Activated gamma-delta T cell treated with Interleukin-2 at 50 U/mL for 16 hours (primary cell): ENCODE measurements at places on chromosomes 5 and 9.

GRCh38 chr9:18834740-18835361 lies 198.2 kb downstream of the SAXO1 start:
- DNase-seq: no peak

- DNase-seq: no peak
These were observed 13.5 kb downstream of the CFAP90 start for GRCh38 chr5:7837403-7837802.

GRCh38 chr9:121609822-121610637 lies 41.4 kb upstream of the DAB2IP start:
- no peak for DNase-seq

DNA sequence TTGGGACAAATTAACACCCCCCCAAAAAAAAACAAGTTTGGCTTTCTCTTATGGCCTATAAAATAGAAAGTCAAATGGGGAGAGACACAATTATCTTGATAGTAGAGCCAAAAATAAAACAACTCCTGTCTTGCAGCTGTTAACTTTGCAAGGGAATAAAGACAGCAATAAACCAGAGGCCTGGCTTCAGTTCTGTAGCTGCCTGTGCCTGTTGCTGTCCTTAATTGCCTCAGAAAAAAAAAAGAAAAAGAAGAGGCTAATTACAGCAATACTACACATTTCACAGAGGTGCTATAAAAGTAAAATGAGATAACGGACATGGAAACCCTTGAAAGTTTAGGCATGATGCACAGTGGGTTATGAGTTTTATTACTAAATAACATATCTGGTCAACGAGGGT lies 170.7 kb upstream of the IRX1 start:
- DNase-seq: no peak

DNA sequence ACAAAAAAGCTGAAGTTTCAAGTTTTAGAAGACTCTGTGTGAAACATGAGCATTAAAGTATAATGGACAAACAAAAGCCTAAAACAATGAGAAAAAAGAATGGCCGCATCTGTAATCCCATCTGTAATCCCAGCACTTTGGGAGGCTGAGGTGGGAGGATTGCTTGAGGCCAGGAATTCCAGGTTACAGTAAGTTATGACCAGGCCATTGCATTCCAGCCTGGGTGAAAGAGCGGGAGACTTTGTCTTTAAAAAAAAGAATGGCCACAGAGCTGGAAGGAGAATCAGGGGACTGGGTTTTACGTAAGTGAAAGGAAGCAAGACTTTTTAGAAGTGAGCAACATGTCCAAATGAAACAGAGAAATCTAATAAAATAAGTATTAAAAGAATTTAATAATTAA lies 2.6 kb upstream of the ATG10 start:
- no peak for DNase-seq

DNA sequence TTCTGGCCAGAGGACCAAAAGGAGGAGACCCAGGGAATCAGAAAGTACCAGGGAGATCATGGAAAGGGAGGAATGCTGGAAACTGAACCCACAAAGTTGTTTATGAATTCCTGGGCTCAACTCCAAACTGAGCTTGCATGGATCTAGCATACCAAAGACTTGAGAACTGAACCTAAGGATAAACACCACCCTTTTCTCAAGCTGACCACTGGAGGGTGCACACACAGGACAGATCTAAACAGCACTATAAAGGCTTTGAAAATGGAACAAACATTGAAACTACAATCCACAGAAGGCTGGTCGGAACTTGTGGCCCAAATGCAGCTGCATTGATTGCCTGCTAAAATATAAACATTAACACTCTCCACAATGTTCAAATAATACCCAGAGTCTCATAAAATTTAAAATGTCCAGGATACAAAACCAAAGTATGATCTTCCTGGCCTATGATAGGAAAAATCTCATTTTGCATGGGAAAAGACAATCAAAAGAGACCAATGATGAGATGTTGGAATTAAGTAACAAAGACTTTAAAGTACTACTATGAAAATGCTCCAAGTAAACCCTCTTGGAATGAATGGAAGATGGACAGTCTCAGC lies 15.6 kb upstream of the IRF1 start:
- DNase-seq: no peak

GRCh38 chr5:31329715-31330114 lies 136.2 kb downstream of the CDH6 start:
- no peak for DNase-seq

DNA sequence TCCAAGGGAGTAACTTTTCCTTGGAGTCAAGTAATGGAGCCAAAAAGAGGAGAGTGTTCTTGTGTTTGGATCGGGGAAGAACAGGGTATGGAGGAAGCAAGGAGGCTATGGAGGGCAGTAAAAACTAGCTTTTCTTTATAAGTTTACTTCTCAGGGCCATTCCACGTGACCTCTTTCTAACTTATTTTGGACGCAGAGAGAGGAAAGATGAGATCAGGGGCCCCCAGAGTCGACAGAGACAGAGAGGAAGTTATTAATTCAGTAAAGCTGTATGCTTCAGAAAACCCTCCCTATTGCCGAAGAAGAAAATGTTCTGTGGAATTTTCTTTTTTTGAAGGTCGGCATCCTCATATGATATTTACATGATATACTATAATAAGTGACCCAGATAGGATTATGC lies 233.8 kb upstream of the MPDZ start:
- no peak for DNase-seq

DNA sequence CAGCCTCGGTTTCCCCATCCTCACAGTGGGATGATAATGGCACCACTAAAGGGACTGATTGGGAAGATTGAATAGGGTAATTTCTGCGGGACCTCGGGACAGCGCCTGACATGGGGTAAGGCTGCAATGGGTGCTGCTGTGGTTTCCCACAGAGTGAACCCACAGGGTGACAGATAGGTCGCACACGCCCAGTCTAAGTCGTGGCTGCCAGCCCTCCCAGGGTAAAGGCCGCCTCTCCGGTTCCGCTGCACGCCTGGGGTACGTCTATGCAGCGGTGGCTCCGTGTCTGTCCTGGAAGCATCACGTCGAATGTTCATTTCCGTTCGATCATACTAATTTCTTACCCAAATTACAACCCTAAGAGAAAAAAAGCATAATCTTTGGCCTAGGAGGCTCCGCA lies 631 bp downstream of the CFAP77 start:
- no peak for DNase-seq

DNA sequence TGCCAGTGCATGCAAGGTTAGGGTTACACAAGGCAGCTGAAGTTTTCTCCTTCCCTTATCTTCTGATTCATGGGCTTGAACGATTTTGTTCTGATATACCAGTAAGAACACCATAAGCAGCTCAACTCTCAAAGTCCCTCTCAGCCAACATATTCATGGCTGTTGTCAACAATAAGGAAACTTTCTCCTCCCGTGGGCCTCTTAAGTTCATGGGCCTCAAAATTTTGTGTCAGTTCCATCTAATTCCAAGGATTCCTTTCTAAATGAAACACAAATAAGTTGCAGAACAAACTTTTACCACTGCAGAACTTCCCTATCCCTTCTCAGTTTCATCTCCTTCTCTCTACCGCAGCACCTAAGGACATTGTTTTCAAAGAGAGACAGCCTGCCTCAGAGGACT lies 23.6 kb upstream of the CAST start:
- DNase-seq: no peak

- no peak for DNase-seq
These were observed 351.8 kb downstream of the EBF1 start for GRCh38 chr5:158747816-158748432.

- DNase-seq: no peak
These were observed 46.5 kb downstream of the TARS1 start for GRCh38 chr5:33487236-33487635.

GRCh38 chr5:43572357-43572756 lies 15.5 kb upstream of the PAIP1 start:
- DNase-seq: no peak

DNA sequence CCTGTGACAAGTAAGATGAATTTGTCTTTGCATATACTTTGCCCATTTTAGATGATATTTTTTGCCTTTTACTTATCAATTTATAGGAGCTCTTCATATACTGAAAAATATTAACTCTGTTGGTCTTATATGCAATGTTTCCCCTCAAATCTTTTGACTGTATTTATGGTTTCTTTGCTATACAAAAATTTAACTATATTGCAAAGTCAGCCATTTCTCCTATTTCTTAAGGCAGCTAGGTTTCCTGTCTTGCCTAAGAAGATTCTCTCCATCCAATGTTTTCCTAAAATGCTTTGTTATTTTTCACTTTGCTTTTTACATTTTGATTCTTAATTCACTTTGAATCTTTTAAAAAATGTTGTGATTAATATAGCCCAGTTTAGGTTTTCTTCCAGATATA lies 273.1 kb downstream of the NSG2 start:
- DNase-seq: no peak

DNA sequence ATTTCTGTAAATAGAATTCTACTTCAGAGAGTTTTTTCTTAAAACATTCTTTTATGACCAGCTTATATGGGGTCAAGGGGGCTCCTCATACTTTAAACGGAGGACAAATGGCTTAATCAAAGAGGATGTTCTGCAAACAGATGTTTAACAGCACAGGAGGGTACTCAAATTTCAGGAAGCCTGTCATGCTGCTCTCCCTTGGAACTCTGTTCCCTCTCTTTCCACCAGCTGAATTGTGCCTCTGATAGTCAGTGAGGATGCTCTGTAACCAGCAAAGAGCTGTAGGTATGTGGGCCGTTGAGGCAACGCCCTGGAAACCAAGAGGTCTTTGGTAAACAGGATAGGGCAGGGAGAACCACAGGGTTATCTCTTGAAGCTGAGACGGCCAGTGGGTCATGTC lies 161.1 kb downstream of the C5orf15 start:
- DNase-seq: no peak

GRCh38 chr5:44708602-44709001 lies 100.1 kb upstream of the MRPS30 start:
- no peak for DNase-seq

- DNase-seq: no peak
These were observed 67.0 kb downstream of the UHRF2 start for GRCh38 chr9:6479959-6480358.

GRCh38 chr5:115433918-115434317 lies 110.7 kb downstream of the FEM1C start:
- no peak for DNase-seq

GRCh38 chr5:6446626-6447309 lies 1.9 kb upstream of the UBE2QL1 start:
- no peak for DNase-seq

GRCh38 chr5:73274881-73275663 lies 102.1 kb downstream of the TMEM174 start:
- no peak for DNase-seq

DNA sequence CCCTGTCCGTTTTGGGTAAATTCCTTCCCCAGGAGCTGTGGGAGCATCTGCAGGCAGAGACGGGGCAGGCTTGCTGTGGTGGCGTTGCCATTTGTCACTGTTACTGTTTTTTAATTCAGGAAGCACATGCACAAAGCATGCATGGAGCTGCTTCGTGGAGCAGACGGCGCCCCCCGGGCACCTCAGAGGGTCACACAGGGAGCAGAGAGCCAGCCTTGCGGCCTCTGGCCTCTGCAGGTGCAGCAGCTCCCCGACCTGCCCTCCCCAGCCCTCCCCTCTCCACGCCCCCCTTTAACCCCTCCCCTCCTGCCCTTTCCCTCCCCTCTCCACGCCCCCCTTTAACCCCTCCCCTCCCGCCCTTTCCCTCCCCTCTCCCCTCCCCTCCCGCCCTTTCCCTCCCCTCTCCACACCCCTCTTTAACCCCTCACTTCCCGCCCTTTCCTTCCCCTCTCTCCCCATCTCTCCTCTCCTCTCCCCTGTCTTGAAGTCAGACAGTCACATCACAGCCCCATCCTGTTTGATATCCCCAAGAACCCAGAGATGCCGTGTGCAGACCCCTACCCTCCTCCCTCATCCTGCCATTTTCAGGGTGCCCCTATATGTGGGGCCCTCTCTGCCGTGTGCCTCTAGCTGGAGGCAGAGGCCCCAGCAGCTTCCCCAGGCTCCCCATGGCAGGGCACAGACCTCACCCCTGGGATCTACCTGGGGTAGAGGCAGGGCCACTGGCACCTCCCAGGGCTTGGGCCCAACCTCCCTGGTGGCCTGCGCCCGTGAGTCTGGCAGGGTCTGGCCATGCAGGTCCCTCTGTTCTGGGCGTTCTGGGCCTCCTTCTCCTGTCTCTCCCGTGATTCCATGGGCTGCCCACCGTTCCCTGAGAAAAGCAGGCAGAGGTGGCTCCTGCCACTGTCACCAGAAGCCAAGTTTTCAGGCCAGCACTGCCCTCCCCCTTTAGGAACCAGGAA lies 29.6 kb upstream of the UBAC1 start:
- peak; percentile 38 for DNase-seq

- no peak for DNase-seq
These were observed 135.0 kb upstream of the DAP start for GRCh38 chr5:10896016-10896415.

DNA sequence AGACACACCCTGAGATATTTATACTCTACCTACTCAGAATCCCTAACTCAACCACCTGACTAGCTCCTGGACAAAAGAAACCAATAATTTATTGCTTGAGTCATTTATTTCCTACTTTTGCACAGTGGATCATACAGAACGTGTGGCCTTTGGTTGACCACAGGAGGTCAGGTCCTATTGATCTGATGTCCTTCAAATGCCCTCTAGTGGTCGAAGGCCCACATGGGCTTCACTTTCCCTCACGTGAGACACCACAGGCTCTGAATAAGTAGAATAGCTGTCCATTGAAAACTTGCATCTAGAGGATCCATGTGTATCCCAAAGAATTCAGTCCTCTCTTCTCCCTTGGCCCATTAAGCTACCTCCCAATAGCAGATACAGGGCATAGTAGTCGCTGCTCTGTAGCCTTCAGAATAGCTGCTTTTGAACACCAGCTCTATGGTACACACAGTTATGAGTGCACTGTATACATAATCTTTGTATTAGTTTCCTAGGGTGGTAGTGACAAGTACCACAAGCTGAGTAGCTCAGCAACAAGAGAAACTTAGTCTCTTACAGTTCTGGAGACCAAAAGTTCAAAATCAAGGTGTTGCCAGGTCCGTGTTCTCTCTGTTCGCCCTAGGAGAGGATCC lies 177.6 kb upstream of the SMARCA2 start:
- DNase-seq: no peak

DNA sequence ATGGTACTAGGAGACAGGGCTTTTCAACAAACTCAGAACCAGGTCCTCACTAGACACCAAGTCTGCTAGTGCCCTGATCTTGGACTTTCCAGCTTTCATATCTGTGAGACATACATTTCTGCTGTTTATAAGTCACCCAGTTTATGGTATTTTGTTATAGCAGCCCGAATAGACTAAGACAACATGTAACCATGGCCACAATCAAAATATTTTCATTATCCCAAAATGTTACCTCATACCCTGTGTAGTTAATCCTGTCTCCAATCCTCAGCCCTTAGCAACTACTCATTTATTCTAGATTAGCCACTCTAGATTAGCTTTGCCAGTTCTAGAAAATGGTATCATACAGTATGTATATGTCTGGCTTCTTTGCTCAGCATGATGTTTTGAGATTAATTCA lies 6.3 kb upstream of the ATG10 start:
- no peak for DNase-seq

DNA sequence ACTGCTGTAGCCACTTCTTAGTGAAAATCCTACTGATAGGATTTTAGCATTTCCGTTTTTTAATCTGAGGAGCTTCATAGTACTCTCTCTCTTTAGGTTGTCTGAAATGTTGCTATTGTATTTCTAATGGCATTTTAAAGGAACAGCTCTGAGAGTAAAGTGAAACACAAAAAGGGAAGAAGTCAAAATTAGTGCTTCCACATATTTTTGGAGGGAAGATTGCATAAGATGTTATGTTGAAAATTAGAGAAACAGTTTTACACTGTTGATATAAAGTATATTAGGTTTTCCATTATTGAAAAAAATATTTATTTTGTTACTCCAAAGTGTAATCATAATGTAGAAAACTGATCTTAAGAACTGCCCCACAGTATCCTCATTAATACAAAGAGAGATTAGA lies 525.1 kb downstream of the TAF11L14 start:
- DNase-seq: no peak
